ENCODE measurements at places on chromosomes 2 and 18. TPM values are rescaled to one million over a fixed set of nuclear protein-coding genes. Genes with fewer than 3 reads are reported as not detected.

GRCh38 chr2:109411640-109412325, 202.0 kb downstream of the SEPTIN10 start:
- no peak for DNase-seq

Gene WBP1
- 64.7 TPM for total RNA-seq

GRCh38 chr2:107108556-107108955, 222.6 kb upstream of the ST6GAL2 start:
- DNase-seq = no peak

DNA sequence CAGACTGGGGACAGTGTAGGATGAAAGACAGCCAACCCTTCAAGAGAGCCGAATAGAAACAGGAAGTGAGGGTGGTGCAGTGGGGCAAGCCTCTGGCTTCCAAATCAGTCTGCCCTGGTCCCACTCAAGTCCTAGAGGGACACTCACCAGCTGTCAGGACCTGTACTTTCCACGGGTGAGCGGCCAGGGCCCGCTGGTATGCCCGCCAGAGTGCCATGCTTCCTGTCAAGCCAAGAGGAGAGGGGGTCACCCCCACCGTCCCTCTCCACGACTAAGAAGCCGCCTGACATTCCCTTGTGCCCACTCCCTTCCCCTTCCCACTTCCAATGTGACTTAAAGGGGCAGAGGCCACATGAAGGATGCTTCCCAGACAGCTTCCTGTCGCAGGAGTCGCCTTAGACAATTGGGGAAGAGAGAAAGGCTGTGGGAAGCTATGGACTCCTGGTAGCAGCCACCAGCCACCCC, 564 bp downstream of the MPV17 start:
- DNase-seq = no peak

- DNase-seq = no peak
Measured at GRCh38 chr18:13356032-13356431, 137.5 kb downstream of the LDLRAD4 start.

DNA sequence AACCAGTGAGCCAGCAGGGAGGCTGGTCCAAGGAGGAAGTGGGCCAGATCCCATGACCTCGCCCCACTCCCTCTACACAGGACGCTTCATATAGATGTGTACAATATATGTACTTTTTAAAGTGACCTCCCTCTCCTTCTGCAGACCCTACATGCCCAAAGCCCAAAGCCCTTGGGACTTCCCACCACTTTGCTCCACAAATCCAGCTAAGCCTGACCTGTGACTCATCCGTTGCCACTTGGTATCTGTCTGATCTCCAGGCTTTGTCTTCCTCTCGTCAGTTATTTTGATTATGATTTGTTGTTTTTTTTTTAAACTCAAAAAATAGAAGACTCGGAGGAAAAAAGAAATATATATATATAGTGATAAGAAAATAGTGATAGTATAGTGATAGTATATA, 470.8 kb downstream of the KCNJ3 start:
- no peak for DNase-seq

- DNase-seq = no peak
Measured at GRCh38 chr2:85162746-85163301, 29.6 kb downstream of the TCF7L1 start.

- DNase-seq = no peak
Measured at GRCh38 chr2:112682101-112682500, 36.4 kb downstream of the SLC20A1 start.

Gene IFIH1
- total RNA-seq = 7.0 TPM

Gene SRD5A2
- not detected for total RNA-seq

Gene ALPI
- not detected for total RNA-seq

Gene TEKT4
- not detected for total RNA-seq

Measured in HCT116 (cell line).